ENCODE measurements at places on chromosomes 5 and 9. TPM values are rescaled to one million over a fixed set of nuclear protein-coding genes. Genes with fewer than 3 reads are reported as not detected.

The CDKN2B-AS1 gene
- not detected for total RNA-seq

The TPPP gene
- 0.65 TPM for total RNA-seq

The PCSK5 gene
- 10.7 TPM for total RNA-seq

GRCh38 chr9:131640438-131641137 lies 95.3 kb downstream of the PRRT1B start:
- DNase-seq, result no peak

- no peak for DNase-seq
Measured at GRCh38 chr5:152378730-152379129, 26.3 kb downstream of the NMUR2 start.

DNA sequence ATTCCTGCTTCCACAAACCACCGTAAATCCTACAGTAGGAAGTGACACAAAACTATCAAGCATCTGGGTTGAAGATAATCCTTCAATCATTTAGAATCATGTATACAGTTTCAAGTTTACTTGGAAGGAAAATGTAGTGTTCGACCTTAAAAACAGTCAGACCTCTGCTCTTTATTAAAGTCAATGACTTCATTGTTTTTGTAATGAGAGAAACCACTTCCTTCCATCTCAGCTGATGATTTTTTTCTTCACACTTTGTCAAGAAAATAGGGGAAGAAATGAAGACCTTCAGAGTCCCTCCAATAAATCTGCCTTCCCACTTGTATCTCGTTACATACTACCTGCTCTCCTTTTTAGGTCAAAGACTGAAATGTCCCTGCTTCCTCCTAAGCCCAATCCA lies 30.1 kb downstream of the TUSC1 start:
- no peak for DNase-seq

DNA sequence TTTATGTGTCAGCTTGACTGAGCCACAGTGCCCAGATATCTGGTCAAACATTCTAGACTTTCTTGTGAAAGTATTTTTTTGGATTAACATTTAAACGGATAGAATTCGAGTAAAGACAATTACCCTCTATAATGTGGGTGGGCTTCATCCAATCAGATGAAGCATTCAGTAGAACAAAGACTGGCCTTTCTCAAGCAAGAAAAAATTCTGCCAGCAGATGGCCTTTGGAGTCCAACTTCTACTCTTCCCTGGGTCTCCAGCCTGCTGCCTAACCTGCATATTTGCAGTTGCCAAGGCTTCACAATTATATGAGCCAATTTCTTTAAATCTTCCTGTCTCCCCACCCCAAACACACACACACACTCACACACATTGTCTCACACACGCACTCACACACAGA lies 86.4 kb downstream of the MED10 start:
- no peak for DNase-seq

The PTCH1 gene
- 42.3 TPM for total RNA-seq

- no peak for DNase-seq
Measured at GRCh38 chr5:7686794-7687193, 164.1 kb downstream of the CFAP90 start.

The WDR38 gene
- total RNA-seq, result not detected

DNA sequence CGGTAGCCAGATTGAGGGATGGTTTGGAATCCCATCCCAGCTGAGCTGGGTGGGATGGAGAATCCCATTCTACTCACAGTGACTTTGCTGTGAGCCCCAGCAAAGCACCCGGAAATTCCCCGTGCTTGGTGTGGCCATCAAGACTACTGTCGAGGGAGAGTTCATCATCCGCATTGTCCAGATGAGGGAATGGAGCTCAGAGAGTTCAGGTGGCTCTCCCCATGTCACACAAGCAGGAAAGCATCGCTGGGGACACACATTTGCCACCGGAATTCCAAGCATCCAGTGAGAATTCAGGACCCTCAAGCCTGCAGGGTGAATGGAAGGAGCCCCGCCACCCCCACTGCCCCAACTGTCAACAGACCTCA lies 54.4 kb downstream of the HRH2 start:
- DNase-seq, result no peak

- no peak for DNase-seq
Measured at GRCh38 chr5:26719803-26720202, 318.6 kb downstream of the CDH9 start.

DNA sequence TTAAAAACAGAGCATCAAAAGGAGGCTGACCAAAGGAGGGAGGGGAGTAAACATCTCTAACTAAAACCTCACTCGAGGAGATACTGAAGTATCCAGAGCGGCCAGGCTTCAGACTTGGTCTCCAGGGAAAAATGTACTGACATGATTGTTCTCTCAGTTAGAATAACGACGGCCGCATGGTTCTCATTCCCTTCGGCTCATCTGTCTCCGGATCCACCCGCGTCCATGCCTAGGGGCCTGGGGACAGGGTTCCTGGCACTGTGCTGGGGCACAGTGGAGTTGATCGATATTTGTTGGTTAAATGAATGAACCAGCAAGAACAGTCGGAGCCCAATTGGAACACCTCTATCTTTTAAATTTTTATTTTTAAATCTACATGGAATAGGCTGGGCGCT lies 167.1 kb upstream of the PHYKPL start:
- no peak for DNase-seq

DNA sequence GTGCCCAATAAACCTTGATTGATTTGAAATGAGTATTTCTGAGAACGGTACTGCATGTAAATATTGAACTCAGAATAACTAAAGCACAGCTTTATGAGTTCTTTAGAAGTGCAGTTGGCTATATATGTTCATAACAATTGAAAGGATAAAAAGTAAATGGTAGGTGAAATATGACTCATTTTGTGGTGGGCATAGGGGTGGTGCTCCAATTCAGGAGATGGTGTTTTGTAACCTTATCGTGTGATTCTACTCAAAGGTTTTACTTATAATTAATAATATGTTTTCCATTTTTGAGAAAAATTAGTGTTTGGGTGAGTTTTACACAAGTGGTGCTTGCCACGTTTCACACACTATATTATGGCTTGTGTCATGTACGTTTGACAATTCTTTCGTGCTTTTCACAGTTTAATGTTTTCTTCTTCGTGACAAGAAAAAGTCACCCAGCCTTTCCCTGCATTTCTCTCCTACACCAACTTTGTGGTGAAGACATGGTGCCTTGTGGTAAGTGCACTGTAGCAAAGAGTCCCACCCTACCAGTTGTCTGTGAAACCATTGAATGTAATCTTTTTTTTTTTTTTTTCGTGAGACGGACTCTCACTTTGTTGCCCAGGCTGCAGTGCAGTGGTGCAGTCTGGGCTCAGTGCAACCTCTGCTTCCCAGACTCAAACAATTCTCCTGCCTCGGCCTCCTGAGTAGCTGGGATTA lies 492.5 kb upstream of the SGCD start:
- DNase-seq, result no peak

DNA sequence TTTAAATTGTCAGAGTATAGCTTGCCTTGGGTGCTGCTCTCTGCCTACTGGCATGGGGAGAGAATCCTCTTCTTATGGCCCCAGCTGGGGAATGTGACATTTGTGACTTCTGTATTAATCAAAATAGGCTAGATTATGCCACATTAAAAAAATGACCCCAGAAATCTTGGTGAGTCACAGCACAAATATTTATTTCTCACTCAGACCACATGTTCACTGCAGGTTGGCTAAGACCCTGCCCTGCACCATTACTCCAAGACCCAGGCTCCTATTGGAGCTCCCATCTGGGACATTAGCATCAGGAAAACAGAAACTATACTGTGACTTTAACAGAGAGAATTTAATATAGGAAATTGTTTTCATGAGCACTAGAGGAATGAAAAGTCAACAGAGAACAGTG lies 16.6 kb upstream of the WHRN start:
- DNase-seq, result no peak

The NIM1K gene
- not detected for total RNA-seq

Data from H1 (cell line).